ENCODE measurements at places on chromosomes 13 and 19.

GRCh38 chr13:44718467-44718866, 142.3 kb upstream of the TSC22D1 start:
- DNase-seq: no peak

DNA sequence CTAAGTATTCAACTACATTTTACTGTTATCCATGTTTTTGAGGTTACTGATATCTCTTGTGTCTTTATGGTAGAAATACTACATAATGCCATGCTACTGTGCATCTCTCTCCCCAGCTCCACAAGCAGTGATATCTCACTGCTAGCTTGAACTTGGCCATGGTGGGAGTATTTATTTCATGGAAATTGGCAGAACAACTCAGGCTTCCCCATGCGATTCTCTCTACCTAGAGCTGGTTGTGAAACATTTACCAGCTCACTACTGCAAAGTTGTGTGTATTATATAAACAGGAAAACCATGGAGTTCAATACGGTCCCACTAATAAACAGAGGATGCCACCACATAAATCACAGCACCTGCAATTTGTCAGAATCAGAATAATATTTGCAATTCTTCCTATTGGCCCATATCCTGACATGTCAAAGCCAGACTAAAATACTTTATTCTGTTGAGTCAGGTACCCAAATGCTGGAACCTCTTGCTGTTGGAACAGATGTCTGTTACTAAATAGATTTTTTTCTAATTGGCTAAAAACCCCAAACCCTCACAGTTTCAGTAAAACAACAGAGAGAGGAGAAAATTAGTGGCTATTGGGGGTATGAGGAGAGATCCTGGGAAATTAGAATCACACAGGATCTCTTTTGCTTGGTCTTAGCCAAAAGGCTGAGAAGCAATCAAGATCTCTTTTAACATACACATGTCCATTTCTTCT, 91.4 kb upstream of the SLC10A2 start:
- DNase-seq: no peak

GRCh38 chr13:51001335-51001734, 91.7 kb downstream of the RNASEH2B start:
- no peak for DNase-seq

GRCh38 chr19:38759590-38760003, 13.7 kb downstream of the LGALS7 start:
- no peak for DNase-seq

DNA sequence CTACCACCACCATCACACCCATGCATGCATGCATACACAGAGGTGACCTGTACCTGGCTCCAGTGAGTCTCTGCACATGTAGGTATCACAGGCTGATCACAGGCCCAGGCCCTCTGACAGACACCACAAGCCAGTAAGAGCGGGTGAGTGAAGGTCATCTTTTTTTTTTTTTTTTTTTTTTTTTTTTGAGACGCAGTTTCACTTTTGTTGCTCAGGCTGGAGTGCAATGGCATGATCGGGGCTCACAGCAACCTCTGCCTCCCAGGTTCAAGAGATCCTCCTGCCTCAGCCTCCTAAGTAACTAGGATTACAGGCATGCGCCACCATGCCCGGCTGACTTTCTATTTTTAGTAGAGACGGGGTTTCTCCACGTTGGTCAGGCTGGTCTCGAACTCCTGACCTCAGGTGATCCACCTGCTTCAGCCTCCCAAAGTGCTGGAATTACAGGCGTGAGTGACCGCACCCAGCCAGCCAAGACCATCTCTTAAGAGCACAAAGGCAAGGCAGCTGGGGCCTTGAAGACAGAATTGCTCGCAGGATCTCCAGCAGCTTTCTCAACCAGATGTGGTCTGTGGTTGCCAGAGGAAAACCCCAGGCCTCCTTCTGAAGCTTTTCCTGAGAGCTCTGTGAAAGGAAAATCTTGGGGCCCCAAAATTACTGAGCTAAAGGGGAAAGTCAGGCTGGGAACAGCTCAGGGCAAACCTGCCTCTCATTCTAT, 3.2 kb upstream of the NKG7 start:
- DNase-seq: no peak

- no peak for DNase-seq
Measured at GRCh38 chr13:81116461-81117282, 775.7 kb upstream of the SPRY2 start.

DNA sequence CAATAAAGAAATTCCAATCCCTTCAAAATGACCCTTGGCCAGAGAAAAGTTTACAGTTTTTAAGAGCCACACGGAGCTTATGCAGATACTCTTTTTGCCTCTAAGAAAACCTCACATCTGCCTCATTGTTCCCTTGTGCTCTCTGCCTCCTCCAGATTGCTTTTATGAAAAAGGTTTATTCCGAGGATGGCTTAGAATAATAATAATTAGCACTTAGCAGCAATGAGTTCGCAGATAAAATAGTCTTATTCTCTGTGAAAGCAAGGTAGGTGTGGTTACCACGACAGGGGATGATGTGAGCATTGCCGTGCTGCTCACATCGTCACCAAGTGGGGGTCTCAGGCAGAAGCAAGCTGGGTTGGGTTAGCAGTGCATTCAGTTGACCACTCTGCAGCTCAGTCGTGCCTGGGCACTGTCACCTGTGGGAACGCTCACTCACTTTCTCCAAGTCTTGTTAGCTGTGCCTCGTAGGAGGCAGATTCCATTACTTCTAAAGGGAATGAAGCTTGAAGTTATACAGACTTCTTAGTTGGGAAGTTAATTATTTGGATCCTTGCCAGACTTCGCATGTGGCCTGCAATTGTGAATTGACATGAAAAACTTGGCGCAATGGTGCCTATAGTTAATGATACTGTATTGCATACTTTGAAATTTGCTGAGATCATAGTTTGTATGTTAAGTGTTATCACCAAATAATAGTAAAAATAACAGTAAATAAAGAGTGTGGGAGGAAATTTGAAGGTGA, 157.2 kb downstream of the MYO16 start:
- no peak for DNase-seq

GRCh38 chr13:75656425-75656989, 20.4 kb downstream of the LMO7 start:
- no peak for DNase-seq

GRCh38 chr13:59409634-59410200, 754.0 kb downstream of the DIAPH3 start:
- DNase-seq: no peak

- no peak for DNase-seq
Measured at GRCh38 chr19:3608079-3608641, 1.5 kb upstream of the TBXA2R start.

DNA sequence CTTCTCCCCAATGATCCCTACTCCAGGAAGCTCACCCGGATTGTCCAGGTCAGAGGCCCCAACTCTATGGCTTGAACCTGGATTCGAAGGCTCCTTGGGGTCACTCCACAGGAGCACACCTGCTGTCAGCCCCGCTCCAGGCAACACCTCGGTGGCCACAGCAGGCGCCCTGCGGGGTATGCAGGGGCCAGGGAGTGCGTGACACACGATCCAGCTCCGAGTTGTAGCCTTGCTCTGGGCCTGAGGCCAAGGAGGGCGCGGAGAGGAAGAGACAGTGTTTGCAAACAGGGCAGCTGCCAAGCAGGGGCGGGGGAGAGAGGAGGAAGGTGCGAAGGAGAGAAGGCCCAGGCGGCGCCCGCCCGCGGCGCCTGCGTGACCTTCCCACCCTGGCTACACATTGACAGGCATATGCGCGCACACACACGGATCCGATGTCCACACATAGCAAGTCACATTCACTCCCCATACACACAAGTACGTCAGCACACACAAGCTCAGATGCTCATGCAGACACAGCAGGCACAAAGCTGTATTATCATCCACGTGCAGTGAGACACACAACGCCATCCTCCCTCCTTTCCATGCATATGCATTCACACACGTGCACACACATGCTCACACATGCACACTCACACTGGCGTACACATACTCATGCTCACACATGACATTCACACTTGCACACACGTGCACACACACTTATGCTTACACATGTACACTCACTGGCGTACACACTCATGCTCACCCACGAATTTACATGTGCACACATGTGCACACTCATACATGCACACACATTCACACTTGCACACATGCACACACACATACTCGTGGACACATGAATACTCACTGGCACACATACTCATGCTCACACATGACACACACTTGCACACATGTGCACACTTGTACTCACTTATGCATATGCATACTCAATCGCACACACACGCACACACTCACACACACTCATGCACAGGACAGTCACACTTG, 10.4 kb downstream of the SBK2 start:
- DNase-seq: peak; percentile 70

- DNase-seq: no peak
Measured at GRCh38 chr19:8610041-8610935, at the start of gene ADAMTS10. Gene ADAMTS10, minus strand, starts transcription at chr19:8610715. Its CDS starts 5,005 bp downstream, at chr19:8605710.

GRCh38 chr13:30364876-30365275, 57.4 kb upstream of the UBE2L5 start:
- DNase-seq: no peak

GRCh38 chr19:32396046-32396652, 9.4 kb upstream of the DPY19L3 start:
- no peak for DNase-seq

- DNase-seq: no peak
Measured at GRCh38 chr19:47475465-47475864, 3.8 kb upstream of the SLC8A2 start.

GRCh38 chr19:54485851-54486250, 12.8 kb upstream of the CDC42EP5 start:
- DNase-seq: no peak

- no peak for DNase-seq
Measured at GRCh38 chr13:98216135-98216565, 39.1 kb upstream of the RNF113B start.

DNA sequence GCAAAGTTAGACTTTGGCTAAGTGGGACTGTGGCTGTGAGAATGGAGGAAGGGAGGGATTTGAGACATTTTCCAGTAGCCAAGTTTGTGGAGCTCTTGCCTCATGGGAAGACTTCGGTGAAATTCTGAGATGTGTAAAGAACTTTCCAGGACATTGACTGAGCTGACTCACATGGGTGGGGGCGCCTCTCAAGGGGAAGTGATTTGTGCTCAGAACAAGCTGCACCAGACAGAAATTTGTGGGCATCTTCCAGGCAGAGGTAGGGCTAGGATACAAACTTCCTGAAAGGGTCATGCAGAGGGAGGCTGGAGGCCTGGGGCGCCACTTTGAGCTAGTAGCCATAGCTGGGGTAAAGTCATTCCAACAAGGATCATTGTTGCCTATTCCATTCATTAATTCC, 9.8 kb upstream of the SIGLEC10 start:
- no peak for DNase-seq

- no peak for DNase-seq
Measured at GRCh38 chr19:43667876-43668405, 2.0 kb downstream of the PLAUR start.

- DNase-seq: no peak
Measured at GRCh38 chr13:70666883-70667556, 558.8 kb upstream of the KLHL1 start.

- DNase-seq: peak; percentile 86
Measured at GRCh38 chr19:7109678-7110289, 40.3 kb downstream of the ZNF557 start.

- DNase-seq: peak; percentile 88
Measured at GRCh38 chr19:1122972-1123363, 19.2 kb downstream of the GPX4 start.

DNA sequence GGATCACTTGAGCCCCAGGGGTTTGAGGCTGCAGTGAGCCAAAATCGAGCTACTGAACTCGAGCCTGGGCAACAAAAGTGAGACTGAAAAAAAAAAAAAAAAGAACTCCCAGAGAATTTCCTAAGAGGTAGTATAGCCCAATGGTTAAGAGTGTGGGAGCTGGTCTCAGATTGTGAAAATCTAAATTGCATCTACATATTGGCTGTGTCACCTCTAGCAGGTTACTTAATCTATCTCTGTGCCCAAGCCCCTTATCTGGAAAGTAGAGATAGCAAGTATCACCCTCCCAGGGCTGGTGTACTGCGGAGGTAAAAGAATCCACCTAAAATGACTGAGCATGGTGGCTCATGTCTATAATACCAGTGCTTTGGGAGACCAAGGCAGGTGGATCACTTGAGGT, 3.7 kb upstream of the PLAUR start:
- DNase-seq: no peak

All from islet precursor cell (in vitro differentiated cells).